ENCODE measurements at places on chromosomes 5 and 9. TPM values are rescaled to one million over a fixed set of nuclear protein-coding genes. Genes with fewer than 3 reads are reported as not detected.

SAXO1 gene
- total RNA-seq: not detected

- no peaks in the 10 kb centered on the region for H3K4me1 ChIP-seq
- peak; percentile 71 for DNase-seq
- H3K4me3 ChIP-seq: no peak overlapping the region
- no peaks in the 10 kb centered on the region for H3K27me3 ChIP-seq
- H3K36me3 ChIP-seq: no peaks in the 10 kb centered on the region
Measured at GRCh38 chr5:179668391-179668790, 12.4 kb downstream of the CBY3 start.

DNA sequence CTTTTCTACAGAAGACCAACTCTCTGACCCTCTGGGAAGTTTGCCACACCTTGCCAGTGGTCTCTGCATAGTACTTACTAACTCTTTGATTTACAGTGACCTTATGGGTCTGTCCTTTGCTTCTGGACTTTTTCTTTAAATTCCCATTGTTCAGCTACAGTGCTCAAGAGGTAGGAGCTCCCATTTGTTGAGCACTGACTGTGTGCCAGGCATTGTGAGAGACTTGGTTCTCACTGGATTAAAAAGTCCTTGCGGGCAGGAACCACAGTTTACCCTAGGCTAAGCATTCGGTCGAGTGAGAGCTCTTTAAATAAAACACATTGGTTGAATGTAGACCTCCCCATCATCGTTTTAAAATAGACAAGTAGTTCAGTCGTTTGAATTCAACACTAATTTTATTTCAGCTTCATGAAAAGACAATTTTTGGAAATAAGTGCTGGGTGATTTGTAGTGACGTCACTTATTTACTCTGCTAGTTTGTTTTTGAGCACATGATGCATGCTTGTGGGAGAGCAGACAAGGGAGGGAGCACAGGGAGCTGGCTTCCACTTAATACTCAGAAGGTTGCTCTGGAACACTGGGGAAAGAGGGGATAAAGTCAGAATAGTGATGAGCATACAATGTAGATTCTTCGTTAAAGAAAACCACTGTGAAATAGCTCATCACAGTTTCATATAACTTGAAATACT, 27.1 kb downstream of the RASGRF2 start:
- H3K27ac ChIP-seq: no peak overlapping the region
- H3K4me3 ChIP-seq: no peak overlapping the region
- no peak for DNase-seq
- no peaks in the 10 kb centered on the region for H3K36me3 ChIP-seq

SMIM32 gene
- not detected for total RNA-seq

DNA sequence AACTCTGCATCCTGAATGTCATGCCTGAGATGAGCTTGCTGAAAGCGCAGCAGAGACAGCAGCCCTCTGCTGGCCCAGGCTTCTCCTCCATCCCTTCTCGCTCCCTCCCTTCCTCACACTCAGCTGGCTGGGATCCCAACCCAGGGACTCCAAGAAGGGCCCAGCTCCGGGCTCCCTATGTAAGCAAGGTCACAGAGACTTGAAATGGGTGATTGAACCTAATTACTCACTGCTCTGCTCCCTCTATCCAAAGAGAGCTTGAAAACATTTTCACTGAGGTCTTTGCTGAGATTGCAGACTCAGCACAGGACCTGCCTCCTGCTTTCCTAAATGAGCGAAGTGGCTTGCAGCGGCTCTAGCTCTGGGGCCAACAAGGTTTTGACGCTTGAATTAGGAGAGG, 42.8 kb downstream of the RAPGEF1 start:
- H3K4me1 ChIP-seq: no peaks in the 10 kb centered on the region
- no peaks in the 10 kb centered on the region for H3K36me3 ChIP-seq
- H3K4me3 ChIP-seq: no peak overlapping the region
- H3K27ac ChIP-seq: no peak overlapping the region
- no peaks in the 10 kb centered on the region for H3K27me3 ChIP-seq

- no peak overlapping the region for H3K4me3 ChIP-seq
- peak overlapping the region; percentile 14 for H3K27ac ChIP-seq
- no peaks in the 10 kb centered on the region for H3K27me3 ChIP-seq
- H3K36me3 ChIP-seq: no peaks in the 10 kb centered on the region
Measured at GRCh38 chr9:134054891-134055811, 12.7 kb downstream of the BRD3 start.

DNA sequence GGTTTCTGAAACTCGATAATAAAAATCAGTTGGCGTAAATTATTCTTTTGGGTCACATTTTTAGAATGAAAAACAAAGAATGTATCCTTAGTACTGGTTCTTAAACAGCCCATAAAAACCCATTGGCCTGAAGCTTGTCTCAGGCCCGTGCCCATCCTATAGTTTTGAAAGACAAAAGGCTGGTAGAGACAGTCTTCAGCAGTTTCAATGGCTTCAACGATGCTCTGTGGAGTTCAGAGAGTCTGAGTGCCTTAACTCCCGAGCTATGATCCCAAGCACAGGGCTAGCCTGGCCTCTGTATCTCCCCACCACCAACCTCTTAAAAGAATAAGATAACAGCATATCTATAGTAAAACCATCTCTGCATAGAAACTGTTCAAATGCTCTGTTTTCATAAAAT, 595.0 kb downstream of the CDH12 start:
- no peaks in the 10 kb centered on the region for H3K27me3 ChIP-seq
- no peaks in the 10 kb centered on the region for H3K4me1 ChIP-seq
- DNase-seq: no peak
- no peak overlapping the region for H3K27ac ChIP-seq
- no peaks in the 10 kb centered on the region for H3K36me3 ChIP-seq

FBP1 gene
- not detected for total RNA-seq

DNA sequence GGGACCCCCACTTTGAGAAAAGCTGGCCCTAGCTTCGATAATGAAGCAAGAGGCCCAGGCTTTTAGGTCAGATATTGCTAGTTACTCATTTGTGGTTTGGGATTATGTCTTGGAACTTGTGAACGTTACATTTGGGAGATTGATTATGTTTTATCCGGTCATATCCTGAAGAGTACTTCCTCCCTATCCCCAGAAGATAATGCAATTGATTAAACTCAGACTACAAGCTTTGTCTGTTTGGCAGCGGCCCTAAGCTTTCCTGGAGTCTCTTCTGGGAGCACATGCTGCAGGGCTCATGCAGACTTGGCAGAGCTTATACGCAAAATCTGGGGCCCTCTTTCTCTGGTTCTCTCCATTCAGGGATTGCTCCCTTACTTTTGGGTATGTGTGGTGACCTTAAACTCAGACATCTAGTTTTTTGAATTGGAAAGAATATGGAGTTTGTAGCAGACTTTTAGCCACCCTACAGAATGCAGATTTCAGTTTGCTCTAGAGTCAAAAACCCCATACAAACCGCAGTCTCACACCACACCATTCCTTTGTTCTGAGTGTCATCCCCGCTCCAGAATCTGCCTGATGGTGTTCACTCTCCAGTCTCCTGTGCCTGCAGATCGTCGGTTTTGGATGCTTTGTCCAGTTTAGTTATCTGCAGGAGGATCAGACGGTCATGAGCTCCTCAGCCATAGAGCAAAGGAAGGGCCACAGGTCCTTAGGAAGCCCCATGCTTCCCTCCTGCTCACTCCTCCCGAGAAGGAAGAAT, 449.5 kb upstream of the TRPC7 start:
- no peaks in the 10 kb centered on the region for H3K36me3 ChIP-seq
- peaks cover 26% of the 10 kb centered on the region for H3K4me1 ChIP-seq
- H3K27ac ChIP-seq: peak overlapping the region; percentile 37
- peaks cover 7% of the 10 kb centered on the region for H3K27me3 ChIP-seq
- H3K4me3 ChIP-seq: no peak overlapping the region

ADAMTSL1 gene
- 255 TPM for total RNA-seq

TAF11L10 gene
- not detected for total RNA-seq

TBC1D2 gene
- total RNA-seq: 57.5 TPM

GRCh38 chr9:109101810-109102209, 17.9 kb downstream of the TMEM245 start:
- H3K27ac ChIP-seq: 0 out of 2 replicates have a peak overlapping the region, but pooled peaks have one; percentile 8
- no peak overlapping the region for H3K4me3 ChIP-seq
- peak; percentile 47 for DNase-seq
- H3K27me3 ChIP-seq: no peaks in the 10 kb centered on the region
- H3K36me3 ChIP-seq: no peaks in the 10 kb centered on the region

GRCh38 chr5:149641000-149641576, 59.8 kb downstream of the ARHGEF37 start:
- H3K4me1 ChIP-seq: no peaks in the 10 kb centered on the region
- H3K4me3 ChIP-seq: no peak overlapping the region
- H3K27me3 ChIP-seq: peaks cover 13% of the 10 kb centered on the region
- H3K27ac ChIP-seq: no peak overlapping the region
- H3K36me3 ChIP-seq: no peaks in the 10 kb centered on the region

DNA sequence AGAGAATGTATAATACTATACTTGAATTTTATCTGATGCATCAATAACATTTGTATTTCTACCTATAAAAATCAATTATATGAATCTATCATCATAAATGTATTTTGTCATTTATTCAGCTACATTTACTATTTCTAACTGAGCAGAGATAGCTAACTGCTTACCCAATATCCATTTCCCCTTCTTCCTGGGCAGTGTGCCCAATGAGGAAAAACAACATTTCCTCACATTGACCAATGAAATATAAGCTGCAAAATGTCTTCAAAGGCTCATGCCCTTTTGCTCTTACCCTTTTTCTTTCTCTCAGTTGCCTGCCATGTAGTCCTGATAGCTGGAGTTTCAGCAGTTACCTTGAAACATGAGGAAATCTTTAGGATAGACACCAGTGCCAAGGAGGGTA, 385.8 kb upstream of the PCSK5 start:
- H3K4me3 ChIP-seq: no peak overlapping the region
- DNase-seq: no peak
- H3K27me3 ChIP-seq: no peaks in the 10 kb centered on the region
- no peaks in the 10 kb centered on the region for H3K36me3 ChIP-seq
- H3K4me1 ChIP-seq: no peaks in the 10 kb centered on the region

DNA sequence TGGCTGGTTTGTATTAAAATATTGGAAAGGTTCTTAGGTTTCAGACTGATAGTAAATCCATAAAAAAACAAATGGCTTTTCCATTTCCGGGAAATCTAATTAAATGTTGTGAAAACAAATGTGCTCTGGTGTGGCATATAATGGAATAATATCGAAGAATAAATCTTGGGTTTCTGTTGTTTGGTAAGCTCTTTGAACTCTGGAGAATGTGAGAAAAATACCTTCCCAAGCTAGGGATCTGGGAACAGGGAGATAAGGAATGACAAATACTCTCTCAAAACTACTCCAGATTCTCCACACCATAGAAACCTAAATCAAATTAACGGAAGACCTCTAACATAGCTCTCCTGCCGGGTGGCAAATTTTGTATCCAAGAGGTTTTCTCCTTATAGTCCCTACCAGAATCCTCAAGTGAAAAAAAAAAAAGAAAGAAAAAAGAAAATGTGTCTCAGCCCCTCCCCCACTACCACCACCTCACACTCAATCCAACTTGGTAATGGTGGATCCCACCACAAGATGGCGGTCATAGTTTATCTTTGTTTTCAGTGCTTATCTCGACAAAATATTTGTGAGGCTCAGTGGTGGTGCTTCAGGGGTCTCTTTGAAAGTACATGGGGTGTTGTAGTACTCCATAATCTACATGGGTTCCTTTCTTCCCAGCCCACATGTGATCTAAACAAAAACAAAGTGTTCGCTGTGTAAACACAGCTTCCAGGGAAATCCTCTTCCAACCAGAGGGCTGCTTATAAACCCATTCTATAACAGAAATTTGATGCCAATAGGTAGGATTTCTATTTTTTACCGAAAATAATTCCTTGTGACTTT, 54.5 kb upstream of the FST start:
- no peaks in the 10 kb centered on the region for H3K27me3 ChIP-seq
- no peak overlapping the region for H3K4me3 ChIP-seq
- peak; percentile 18 for DNase-seq

DNA sequence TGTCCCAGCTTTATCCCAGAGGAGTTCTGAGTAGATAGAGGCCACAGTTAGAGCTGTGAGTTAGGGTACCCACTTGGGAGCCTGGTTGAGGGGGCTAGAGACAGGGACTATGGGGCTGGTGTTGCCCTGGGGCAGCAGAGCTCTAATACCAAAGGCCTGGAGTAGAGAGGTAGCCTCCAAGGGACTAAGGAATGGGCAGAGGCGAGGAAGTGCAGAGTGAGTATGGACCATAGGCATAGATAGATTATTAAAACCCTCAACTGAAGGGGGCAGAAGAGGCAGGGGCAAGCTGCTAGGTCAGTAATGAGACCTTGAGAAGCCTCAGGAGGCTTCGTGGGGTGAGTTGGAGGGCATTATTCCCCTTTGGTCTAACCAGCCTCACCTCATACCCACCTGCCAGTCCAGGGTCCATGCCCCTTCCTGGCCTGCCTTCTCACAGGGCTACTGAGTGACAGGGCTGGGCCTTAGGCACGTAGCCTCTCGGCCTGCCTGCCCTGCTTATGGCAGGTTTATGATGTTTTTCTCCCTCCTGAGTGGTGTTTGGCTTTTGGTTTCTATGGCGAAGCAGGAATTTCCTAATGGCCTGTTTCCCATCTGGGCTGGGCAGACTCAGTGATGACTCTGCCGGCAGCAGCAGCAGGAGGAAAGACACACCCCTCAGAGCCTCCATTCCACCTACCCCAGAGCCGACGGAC, 8.0 kb downstream of the PDLIM4 start:
- peaks cover 70% of the 10 kb centered on the region for H3K4me1 ChIP-seq
- no peaks in the 10 kb centered on the region for H3K27me3 ChIP-seq
- H3K4me3 ChIP-seq: no peak overlapping the region
- H3K27ac ChIP-seq: peak overlapping the region; percentile 93

- peak; percentile 42 for DNase-seq
- H3K27me3 ChIP-seq: no peaks in the 10 kb centered on the region
- peaks cover 6% of the 10 kb centered on the region for H3K4me1 ChIP-seq
- H3K36me3 ChIP-seq: no peaks in the 10 kb centered on the region
Measured at GRCh38 chr9:3292311-3292710, 233.5 kb downstream of the RFX3 start.

- H3K27ac ChIP-seq: no peak overlapping the region
- no peak for DNase-seq
- 0 out of 2 replicates have a peak, but pooled peaks cover 3% of the 10 kb centered on the region for H3K27me3 ChIP-seq
- H3K36me3 ChIP-seq: no peaks in the 10 kb centered on the region
- no peak overlapping the region for H3K4me3 ChIP-seq
Measured at GRCh38 chr5:124074500-124074899, 562.5 kb downstream of the CSNK1G3 start.

PCDHB10 gene
- total RNA-seq: 1.3 TPM

TRIM14 gene
- total RNA-seq: 6.4 TPM

GRCh38 chr9:135924628-135925338, 17.4 kb upstream of the CAMSAP1 start:
- H3K4me3 ChIP-seq: no peak overlapping the region
- no peak for DNase-seq
- H3K27ac ChIP-seq: no peak overlapping the region
- peaks cover 15% of the 10 kb centered on the region for H3K4me1 ChIP-seq
- H3K36me3 ChIP-seq: no peaks in the 10 kb centered on the region

GRCh38 chr5:167642779-167643517, 648.5 kb upstream of the WWC1 start:
- no peak overlapping the region for H3K4me3 ChIP-seq
- no peaks in the 10 kb centered on the region for H3K36me3 ChIP-seq
- peaks cover 62% of the 10 kb centered on the region for H3K4me1 ChIP-seq
- DNase-seq: peak; percentile 95
- peak overlapping the region; percentile 98 for H3K27ac ChIP-seq
